Erythroblast (primary cell): ENCODE measurements at places on chromosomes 16 and 17.

DNA sequence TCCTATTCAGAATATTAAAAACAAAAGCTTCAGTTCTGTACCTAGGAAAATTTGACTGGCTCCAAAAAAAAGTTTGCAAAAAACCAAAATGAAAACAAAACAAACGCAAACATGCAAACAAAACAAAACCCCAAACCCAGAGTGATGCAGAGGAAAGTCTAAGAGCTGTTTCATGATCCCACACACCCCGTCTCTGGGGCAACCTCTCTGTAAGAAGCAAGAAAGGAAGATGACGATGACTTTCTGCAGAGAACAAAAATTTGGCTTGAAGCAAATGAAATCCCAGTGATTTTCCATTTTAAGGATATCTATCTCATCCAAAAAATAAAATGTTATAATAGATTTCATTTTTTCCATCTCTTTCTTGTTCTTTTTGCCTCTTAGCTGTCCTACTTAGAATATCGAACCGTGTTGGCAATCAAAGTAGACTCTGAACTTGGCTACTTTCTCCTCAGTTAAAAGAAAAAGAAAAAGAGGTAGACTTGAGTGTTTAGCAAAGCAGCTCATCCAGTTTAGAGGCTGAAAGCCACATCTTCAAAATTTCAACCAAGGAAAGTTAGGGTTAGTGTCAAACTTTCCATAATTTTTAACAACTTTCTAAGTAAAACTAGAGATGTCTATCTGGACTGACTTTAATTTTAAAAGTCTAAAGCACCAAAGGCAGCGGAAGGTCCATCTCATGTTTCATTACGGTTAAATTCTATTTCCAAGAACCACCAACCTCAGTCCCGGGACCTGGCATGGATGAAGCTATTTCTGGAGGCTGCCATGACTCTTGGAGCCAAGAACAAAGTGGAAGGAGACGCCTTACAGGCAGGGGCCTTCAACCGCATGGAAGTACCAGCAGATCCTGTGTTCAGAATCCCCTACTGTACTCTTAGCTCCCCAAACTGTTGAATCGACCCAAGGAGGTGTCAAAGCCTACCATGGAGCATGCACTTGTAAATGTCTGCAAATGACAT is 180.8 kb downstream of the XYLT1 start:
- DNase-seq, result no peak

- DNase-seq, result no peak
These were observed 140.7 kb downstream of the PRKCB start for GRCh38 chr16:23976524-23976923.

- no peak for DNase-seq
These were observed at the start of the genes ABI3 and GNGT2 for GRCh38 chr17:49210158-49211029. Gene ABI3, plus strand, starts transcription at chr17:49210707. Its CDS starts 18 bp downstream, at chr17:49210725. Gene GNGT2, minus strand, starts transcription at chr17:49210574. Its CDS starts 3,152 bp downstream, at chr17:49207422.

DNA sequence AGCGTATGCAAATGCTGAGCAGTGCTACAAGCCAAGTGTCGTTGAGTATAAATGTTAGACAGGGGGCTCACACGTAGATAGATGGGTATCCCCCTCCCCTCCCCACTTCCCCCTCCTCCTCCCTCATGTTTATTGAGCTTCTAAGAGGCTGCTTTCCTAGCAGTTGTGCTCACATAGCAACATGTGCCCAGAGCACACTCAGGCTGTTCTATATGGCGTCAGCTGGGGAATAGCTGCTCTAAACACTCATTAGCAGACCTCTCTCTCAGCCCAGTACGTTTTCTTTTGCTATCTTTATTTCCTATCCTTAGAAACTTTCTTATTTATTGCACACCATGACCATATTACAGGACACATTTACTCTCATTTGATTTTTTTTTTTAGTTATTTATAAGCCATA is 1.8 kb downstream of the KCNJ2 start:
- no peak for DNase-seq

- no peak for DNase-seq
These were observed 4.9 kb downstream of the SHISA9 start for GRCh38 chr16:12906271-12906670.

DNA sequence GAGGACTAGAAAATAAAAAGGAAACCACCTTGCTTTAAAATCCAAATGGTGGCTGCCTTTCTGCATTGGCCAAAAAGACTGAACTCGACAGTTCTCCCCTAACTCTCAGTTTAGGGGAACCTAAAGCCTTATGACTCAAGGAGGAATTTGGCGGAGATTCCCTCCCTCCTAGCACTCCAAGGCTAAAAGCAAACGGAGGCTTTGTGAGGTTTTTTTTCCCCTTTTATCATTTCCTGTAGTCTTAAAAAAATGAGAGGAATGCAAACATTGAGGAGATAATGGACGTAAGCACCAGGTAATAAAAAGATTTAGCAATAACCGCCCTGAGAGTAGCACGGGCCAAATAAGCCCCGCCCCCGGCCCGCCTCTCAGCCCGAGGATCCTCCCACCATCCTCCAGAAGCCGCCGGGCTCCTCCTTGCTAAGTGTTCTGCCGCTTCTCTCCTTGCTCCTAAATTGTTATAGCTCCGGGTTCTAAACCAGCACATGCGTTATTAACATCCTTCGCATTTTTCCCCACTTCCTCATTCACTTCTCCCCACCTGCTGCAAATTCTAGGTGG is 5.8 kb upstream of the KIFC3 start:
- DNase-seq, result peak; percentile 59

DNA sequence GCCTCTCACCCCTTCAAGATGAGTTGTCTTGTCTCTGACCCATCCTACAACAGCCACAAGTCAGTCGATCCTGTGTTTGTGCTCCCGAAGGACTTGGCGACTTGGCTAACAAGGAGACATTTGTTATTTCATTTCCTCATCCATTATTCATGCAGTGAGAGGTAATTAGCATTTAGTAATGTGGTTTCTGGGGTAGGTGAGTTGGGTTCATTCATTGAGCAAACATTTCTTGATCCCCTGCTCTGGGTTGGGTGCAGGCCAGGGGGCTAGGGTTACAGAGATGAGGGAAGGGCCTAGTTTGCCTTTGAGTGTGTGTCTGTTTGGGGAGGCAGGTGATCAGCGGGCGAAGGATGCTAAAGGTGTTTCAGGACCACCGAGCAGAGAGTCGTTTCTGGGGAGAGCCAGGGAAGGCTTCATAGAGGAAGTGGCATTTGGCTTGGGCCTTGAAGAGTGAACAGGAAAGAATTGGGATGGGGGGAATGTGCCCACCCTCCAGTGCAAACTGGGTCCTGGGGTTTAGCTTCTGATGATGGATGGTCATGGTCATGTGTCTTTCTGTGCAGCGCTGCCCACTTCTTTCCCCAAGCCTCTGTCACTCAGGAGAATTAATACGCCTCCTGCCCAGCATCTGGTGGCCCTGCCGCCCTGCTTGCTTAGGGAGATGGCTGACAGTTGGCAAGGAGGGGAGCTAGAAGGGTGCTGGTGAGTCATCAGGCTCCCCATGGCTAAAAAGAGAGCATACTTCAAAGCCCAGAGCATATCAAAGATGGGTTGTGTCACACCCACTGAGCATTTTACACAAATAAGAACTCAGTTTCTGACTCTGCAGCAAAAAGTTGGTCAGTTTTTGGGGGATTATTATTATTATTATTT is 38.5 kb downstream of the MSI2 start:
- DNase-seq, result peak; percentile 55

GRCh38 chr17:8002721-8003593 is 542 bp downstream of the GUCY2D start:
- DNase-seq, result no peak
